ENCODE measurements at places on chromosomes 7 and 10. TPM values are rescaled to one million over a fixed set of nuclear protein-coding genes. Genes with fewer than 3 reads are reported as not detected.

- H3K27ac ChIP-seq: no peak within 1 kb of the TSS
- H3K4me1 ChIP-seq: no peaks in the 10 kb centered on the region
- H3K36me3 ChIP-seq: no peaks in the 10 kb centered on the region
- no peak for DNase-seq
- H3K27me3 ChIP-seq: peaks cover 84% of the 10 kb centered on the region
These were observed at the start of gene CDHR1 for GRCh38 chr10:84194424-84195043. TSS of gene CDHR1 (plus strand) at chr10:84194537. CDS start at chr10:84194761, 224 bp downstream.

DNA sequence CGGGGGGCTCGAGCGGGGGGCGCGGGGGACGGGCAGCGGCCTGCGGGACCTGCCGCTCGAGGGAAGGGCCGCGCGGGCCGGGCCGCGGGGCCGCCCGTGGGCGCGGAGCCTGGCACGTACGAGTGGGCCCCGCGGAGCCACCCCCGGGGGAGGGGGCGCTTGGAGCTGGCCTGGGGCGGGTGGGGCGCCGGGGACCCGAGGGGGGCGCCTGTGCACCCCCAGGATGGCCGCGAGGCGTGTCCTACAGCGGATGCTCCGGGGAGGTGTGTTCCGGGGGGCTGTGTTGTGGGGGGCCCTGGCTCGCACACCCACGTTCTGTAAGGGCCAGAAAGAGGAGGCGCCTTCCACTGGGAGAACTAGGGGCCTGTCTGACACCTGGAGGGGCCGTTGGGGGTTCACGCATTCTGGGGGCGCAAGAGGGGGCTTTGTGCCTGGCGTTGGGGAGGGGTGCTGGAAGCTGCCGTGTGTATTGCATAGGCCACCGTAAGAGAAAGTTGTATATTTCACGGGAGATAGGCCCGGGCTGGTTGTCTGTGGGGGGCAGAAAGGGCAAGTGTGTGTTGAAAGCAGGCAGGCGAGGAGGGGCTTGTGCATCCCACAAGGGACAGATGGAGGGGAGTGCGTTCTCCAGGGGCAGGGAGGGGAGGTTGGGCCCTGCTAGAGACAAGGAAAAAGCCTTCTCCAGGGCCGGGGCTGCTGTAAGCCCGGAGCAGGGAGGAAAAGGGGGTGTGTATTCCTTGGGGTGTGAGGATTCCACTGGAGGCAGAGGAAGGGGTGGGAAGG lies 663 bp downstream of the VPS37D start:
- peaks cover 24% of the 10 kb centered on the region for H3K4me1 ChIP-seq
- H3K27ac ChIP-seq: peak overlapping the region; percentile 81
- no peak for DNase-seq

DNA sequence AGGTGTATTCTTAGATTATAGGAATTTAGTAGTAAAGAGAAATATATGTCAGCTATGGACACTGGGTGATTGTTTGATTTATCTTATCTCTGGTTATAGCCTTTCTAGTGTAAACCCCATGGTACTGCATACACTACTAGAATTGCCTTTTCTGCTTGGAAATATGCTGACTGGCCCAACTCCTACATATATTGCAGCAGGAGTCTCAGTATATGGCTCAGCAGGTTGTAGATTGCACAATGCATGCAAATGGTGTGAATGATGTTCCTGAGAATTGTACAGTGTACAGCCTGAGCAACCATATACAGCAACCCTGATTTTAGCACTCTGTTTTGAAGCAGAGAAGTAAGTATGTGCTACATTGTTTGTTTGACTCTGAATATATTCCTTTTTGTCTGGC lies 153.4 kb upstream of the NPY start:
- no peaks in the 10 kb centered on the region for H3K4me1 ChIP-seq
- DNase-seq: no peak
- H3K4me3 ChIP-seq: no peak overlapping the region
- no peak overlapping the region for H3K27ac ChIP-seq
- H3K27me3 ChIP-seq: peaks cover 5% of the 10 kb centered on the region

GRCh38 chr10:122696687-122697086 lies 3.0 kb downstream of the C10orf120 start:
- no peaks in the 10 kb centered on the region for H3K36me3 ChIP-seq
- H3K4me3 ChIP-seq: no peak overlapping the region
- H3K27me3 ChIP-seq: peaks cover 14% of the 10 kb centered on the region
- no peak for DNase-seq
- H3K27ac ChIP-seq: no peak overlapping the region

DNA sequence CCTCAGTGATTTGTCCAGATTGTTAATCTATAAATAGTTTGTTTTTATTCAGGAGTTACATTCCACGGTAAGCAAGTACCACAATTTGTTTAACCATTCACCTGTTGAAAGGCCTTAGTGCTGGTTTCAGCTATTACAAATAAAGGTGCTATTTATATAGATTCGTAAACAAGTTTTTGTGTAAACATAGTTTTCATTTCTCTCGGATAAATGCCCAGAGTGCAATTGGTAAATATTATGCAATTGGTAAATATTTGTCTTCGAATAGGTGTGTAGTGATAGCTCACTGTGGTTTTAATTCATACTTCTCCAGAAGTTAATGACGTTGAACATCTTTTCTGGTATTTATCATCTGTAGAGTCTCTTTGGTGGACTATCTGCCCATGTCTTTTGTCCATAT lies 76.4 kb upstream of the RSU1 start:
- no peak for DNase-seq
- H3K27ac ChIP-seq: no peak overlapping the region
- peaks cover 9% of the 10 kb centered on the region for H3K4me1 ChIP-seq

DNA sequence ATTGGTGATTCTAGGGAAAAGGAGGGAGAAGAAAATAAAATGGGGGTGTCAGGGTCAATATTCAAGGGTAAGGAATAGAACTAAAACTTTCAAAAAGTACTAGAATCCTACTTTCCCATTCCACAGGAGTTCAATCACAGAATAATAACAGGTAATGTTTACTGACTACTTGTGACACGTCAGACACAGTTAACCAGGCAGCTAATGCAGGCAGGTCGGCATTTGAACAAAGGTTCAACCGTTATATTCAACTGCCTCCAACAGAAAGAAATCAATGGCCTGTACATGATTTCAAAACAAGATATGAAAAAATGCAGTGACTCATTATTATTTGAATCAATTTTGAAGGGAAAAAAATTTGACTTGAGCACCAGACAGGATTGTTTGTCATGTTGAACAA lies 3.1 kb downstream of the ASB15 start:
- H3K27ac ChIP-seq: no peak overlapping the region
- DNase-seq: no peak
- H3K27me3 ChIP-seq: no peaks in the 10 kb centered on the region
- no peaks in the 10 kb centered on the region for H3K4me1 ChIP-seq
- no peaks in the 10 kb centered on the region for H3K36me3 ChIP-seq

DNA sequence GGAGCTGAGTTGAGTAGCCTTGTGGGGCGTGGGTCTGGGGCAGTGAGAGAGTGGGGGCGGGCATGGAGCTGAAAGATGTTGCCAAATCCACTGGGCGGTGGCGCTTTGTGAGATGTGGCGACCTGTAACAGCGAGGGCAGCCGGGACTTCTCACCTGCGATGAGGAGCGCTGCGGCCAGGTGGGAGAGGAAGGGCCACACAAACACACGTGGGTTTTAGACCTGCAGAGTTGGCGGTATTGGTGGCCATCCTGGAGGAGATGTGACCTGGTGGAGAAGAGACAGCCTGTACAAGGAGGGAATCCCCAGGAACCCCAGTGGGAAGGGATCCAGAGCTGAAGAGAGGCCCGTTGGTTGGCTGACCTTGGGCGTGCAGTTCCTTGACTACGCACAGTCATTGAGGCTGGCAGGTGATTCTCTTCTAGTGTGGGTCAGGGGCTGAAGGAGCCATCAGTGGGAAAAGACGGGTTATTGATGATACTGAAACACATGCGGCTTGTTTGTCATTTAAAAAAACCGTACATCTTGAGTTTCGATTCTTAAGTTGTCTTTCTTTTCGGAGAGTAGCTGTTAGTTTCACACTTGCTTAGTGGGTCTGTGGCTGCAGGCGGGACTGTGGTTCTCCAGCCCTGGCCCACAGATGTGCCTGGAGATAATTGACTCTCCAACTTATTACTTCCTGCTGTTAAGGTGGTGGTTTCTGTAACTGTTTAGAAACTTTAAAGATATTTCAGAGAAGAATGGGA lies 2.4 kb downstream of the CHST12 start:
- H3K27me3 ChIP-seq: peaks cover 3% of the 10 kb centered on the region
- H3K4me1 ChIP-seq: peaks cover 62% of the 10 kb centered on the region
- peak overlapping the region; percentile 70 for H3K27ac ChIP-seq
- H3K4me3 ChIP-seq: peak overlapping the region; percentile 86

- H3K36me3 ChIP-seq: no peaks in the 10 kb centered on the region
- peaks cover 46% of the 10 kb centered on the region for H3K27me3 ChIP-seq
- H3K4me1 ChIP-seq: peaks cover 11% of the 10 kb centered on the region
- no peak overlapping the region for H3K4me3 ChIP-seq
- DNase-seq: no peak
These were observed 124.9 kb upstream of the HABP2 start for GRCh38 chr10:113427811-113428558.

DNA sequence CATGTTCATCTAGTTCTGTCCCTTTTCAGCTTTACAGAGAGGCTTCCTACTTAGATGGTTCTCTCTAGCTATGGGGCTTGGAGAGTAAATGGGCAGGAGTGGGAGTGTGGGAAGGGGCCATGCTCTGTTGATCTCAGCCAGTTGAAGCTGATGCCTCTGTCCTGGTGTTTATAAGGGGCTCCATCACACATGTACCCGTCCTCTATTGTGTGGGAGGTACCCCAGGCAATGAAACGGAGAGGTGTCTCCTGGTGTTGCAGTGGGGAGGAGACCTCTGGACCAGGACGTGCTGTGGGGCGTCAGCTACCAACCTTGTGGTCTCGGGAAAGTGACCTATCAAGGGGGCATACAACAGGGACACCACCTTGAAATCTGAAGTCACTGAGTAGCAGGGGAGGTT lies 173.5 kb downstream of the CELF2 start:
- H3K4me1 ChIP-seq: no peaks in the 10 kb centered on the region
- no peak overlapping the region for H3K27ac ChIP-seq
- no peak for DNase-seq
- H3K36me3 ChIP-seq: no peaks in the 10 kb centered on the region
- no peak overlapping the region for H3K4me3 ChIP-seq

DNA sequence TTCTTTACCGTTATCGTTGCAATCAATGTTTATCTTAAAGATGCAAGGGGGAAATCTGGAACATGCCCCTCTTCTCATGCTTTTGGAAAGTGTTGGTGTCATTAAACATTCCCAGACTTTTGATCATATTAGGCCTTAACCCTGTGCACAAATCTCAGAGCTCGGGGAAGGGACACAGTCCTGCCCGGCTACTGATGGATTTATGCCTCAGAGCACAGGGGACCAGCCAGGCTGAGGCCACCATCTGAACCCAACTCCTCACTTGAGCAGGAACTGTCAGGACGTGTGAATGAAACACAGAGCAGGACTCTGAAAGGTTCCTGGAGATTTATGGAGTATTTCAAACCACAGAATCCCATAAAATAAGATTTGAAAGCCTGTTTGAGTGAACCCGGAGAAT lies 132.0 kb upstream of the CXCL12 start:
- no peaks in the 10 kb centered on the region for H3K27me3 ChIP-seq
- no peak for DNase-seq
- H3K4me3 ChIP-seq: no peak overlapping the region
- peaks cover 15% of the 10 kb centered on the region for H3K4me1 ChIP-seq
- no peak overlapping the region for H3K27ac ChIP-seq

DNA sequence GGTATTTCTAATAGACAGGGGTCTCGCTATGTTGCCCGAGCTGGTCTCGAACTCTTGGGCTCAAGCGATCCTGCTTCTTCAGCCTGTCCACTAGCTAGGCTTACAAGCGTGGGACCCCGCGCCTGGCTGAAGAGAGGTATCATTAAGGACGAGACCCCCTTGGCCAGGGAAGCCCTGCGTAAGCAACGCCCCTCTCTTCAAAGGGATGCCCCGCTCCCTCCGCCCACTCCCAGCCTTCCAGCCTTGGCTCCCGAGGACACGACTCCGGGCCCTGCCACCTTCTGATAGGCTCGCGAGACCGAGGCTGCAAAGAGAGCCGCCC lies 220 bp upstream of the ZKSCAN5 start:
- H3K4me3 ChIP-seq: peak overlapping the region; percentile 97
- peaks cover 18% of the 10 kb centered on the region for H3K4me1 ChIP-seq
- peak overlapping the region; percentile 96 for H3K27ac ChIP-seq
- no peak for DNase-seq

DNA sequence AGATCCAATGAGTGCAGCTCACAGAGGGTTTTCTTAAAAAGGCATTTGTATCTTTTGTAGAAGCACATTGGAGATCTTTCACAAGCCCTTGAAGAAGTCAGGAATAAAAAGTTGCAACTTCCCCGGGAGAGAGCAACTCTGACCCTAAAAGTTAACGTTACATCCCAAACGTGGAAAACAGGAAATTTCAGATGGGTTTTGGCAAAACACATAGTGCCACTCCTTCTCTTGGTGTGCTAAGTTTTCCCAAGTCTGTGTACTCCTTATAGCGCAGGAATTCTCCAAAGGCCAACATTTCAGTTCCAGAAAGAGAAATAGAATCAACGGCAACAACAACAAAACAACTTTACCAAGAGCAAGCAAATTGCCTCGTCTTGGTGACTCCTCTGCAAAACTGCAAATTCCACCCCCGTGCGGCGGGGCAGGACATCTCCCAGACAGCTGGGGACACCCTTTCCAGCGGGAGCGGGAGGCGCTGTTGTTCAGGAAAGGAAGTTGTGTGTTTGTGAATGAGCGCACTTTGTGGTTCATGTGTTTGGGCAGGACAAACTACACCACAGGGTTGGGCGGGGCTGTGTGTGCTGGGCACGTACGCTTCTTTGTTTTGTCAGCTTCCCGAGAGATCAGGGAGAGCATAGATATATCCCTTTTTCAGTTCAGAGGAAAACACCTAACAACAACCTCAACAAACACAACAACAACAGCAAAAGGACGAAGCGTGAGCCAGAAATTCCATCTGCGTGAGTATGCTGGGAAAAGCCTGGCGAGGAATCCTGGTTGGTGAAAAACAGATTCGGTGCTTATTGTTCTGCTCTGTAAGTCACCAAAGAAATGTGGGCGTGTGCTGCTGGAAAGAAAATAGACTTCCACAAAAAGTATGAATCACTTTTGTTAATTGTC lies 294.7 kb upstream of the PITRM1 start:
- no peaks in the 10 kb centered on the region for H3K27me3 ChIP-seq
- peaks cover 46% of the 10 kb centered on the region for H3K4me1 ChIP-seq
- no peak for DNase-seq
- peak overlapping the region; percentile 29 for H3K4me3 ChIP-seq
- H3K27ac ChIP-seq: peak overlapping the region; percentile 95

- no peak for DNase-seq
These were observed 11.6 kb upstream of the KAT6B start for GRCh38 chr10:74814797-74815196.

DNA sequence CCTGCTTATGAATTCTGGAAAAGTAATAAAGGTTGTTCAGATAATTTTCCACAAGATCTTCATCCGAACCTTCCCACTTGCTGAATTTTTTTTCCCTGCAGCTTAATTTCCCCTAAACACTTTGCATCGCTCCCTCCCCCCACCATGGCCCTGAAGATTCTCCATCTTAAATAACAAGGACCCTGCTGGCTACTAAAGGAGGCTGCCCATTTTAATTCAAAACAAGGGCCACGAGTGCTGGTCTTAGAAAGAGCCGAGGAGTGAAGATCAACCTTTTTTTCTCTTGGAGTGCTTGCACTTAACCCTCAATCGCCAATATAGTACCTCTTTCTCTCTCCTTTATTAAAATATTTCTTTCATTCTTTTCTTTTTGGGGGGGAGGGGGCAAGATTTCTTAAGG lies 9.2 kb upstream of the SP8 start:
- peaks cover 93% of the 10 kb centered on the region for H3K27me3 ChIP-seq
- H3K27ac ChIP-seq: no peak overlapping the region
- DNase-seq: no peak
- H3K4me3 ChIP-seq: no peak overlapping the region
- no peaks in the 10 kb centered on the region for H3K4me1 ChIP-seq

Gene HOXA6
- 10.9 TPM for total RNA-seq

Gene LAMB4
- 1.3 TPM for total RNA-seq

Gene MMD2
- not detected for total RNA-seq

Gene GIMAP7
- not detected for total RNA-seq

Gene CYP17A1
- total RNA-seq: not detected
